RWPE2 (cell line): ENCODE measurements at places on chromosomes 7 and 10.

DNA sequence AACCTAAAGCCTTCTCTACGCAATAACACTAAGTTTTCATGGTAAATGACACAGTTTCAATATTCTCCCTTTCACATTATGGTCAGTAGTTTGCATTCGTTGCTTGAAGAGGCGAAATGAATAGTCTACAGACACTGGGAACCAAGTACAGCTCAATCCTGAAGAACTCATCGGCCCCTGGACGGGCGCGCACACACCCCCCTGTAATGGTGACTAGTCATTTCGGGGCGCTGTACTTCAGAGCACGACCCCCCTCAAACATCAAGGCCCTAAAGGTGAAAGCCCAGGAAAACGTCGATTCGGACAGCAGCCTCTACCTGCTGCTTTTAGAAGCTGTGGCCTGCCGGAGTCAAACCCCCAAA lies 1.0 kb downstream of the NT5C2 start:
- H3K36me3 ChIP-seq, result peaks cover 28% of the 10 kb centered on the region
- peak overlapping the region; percentile 72 for H3K27ac ChIP-seq
- peaks cover 17% of the 10 kb centered on the region for H3K4me1 ChIP-seq
- H3K27me3 ChIP-seq, result no peaks in the 10 kb centered on the region
- DNase-seq, result no peak
- peak overlapping the region; percentile 88 for H3K4me3 ChIP-seq

GRCh38 chr10:13859979-13860654 lies 273.4 kb downstream of the PRPF18 start:
- H3K36me3 ChIP-seq, result no peaks in the 10 kb centered on the region
- peaks cover 4% of the 10 kb centered on the region for H3K4me1 ChIP-seq
- no peak overlapping the region for H3K27ac ChIP-seq
- DNase-seq, result no peak

GRCh38 chr10:48500771-48501170 lies 104.1 kb downstream of the ARHGAP22 start:
- no peak overlapping the region for H3K4me3 ChIP-seq
- H3K4me1 ChIP-seq, result peaks cover 7% of the 10 kb centered on the region
- H3K27me3 ChIP-seq, result no peaks in the 10 kb centered on the region
- no peak for DNase-seq
- H3K36me3 ChIP-seq, result no peaks in the 10 kb centered on the region
- H3K27ac ChIP-seq, result no peak overlapping the region

- H3K4me1 ChIP-seq, result peaks cover 8% of the 10 kb centered on the region
- peak; percentile 8 for DNase-seq
- no peaks in the 10 kb centered on the region for H3K36me3 ChIP-seq
These were observed 12.7 kb downstream of the FAM241B start for GRCh38 chr10:69642747-69643146.

DNA sequence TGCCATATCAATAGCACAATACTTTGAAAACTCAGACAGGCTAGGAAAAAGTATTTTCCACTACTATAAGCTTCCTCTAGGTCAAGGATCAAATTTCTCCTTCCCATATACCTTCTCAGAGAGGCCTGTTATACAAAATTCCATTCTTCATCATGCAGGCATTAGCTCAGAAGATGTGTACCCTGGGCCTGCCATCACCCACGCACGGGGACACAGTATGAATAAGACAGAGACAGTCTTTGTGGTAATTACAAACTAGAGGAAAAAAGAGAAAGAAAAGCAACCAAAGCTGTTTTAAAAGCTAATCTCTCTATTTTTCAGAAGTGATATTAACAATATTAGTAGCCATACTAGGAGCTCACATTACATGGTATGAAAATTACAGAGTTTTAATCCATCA lies 236.8 kb upstream of the AOAH start:
- no peaks in the 10 kb centered on the region for H3K27me3 ChIP-seq
- no peaks in the 10 kb centered on the region for H3K36me3 ChIP-seq
- no peaks in the 10 kb centered on the region for H3K4me1 ChIP-seq

DNA sequence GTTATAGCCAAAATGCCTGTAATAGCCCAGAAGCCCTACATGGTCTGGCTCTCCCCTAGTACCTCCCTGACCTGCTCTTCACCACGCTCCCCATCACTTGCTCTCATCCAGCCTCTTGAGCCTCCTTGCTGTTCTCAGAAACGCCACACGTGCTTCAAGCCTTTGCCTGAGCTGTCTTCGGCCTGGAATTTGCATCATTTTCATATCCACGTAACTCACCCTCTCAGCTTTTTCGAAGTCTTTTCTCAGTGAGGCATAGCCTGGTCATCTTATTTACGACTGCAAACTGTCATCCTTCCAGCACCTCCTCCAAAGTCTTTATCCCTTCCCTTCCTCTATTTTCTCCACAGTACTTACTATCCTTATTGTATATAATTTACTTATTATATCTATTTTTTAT lies 151.0 kb upstream of the AHR start:
- DNase-seq, result no peak
- no peaks in the 10 kb centered on the region for H3K36me3 ChIP-seq
- H3K27ac ChIP-seq, result no peak overlapping the region
- H3K27me3 ChIP-seq, result no peaks in the 10 kb centered on the region

DNA sequence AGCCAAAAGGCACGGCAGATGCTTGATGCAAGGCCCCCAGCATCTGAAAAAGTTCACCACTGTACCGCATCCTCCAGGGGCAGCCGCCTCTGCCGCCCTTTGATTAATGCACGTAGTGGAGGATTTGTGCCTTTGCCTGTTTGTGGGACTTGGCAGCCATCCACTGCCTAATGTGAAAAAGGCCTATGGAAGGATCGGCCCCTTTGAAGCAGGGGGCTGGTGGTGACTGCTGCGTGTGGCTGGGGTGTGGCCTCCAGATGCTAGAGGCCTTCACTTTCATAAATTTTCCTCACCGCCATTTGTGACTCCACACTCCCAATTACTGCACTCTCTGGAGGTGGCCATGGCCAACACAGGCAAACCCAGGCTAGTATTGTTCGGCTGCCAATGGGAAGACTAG lies 226.0 kb downstream of the BMPER start:
- H3K4me3 ChIP-seq, result no peak overlapping the region
- no peaks in the 10 kb centered on the region for H3K36me3 ChIP-seq
- DNase-seq, result no peak

DNA sequence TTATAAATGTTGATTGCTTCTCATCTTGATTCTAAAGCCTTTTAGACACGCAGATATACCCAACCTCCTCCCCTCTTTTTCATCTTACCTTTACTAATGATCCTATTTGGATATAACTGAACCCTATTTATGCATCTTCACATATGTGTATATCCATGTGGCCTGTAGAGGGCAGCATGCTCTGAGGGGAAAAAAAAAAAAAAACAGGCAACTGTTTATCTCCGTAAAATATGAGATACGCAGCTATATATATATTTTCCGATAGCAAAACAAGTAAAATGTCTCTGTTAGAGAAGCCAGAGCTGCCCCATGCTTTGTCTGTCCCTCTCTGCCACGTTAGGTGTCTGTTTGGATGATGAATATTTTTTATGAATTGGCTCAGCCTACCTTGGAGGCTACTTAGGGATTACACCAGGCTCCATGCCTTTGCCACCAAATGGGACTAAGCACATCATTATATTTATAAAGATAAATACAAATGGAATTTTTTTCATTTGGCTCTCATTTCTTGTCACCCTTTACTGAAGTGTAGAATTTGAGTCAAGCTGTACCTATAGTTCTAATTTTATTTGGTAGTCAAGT lies 174.8 kb upstream of the FZD1 start:
- no peaks in the 10 kb centered on the region for H3K27me3 ChIP-seq
- no peak overlapping the region for H3K27ac ChIP-seq
- H3K4me3 ChIP-seq, result no peak overlapping the region
- no peak for DNase-seq
- H3K4me1 ChIP-seq, result no peaks in the 10 kb centered on the region

- H3K27me3 ChIP-seq, result no peaks in the 10 kb centered on the region
- no peak overlapping the region for H3K27ac ChIP-seq
- H3K36me3 ChIP-seq, result no peaks in the 10 kb centered on the region
- no peak overlapping the region for H3K4me3 ChIP-seq
- no peaks in the 10 kb centered on the region for H3K4me1 ChIP-seq
These were observed 201.7 kb downstream of the PHF14 start for GRCh38 chr7:11175371-11175770.

GRCh38 chr7:90624225-90624911 lies 28.2 kb downstream of the CDK14 start:
- no peaks in the 10 kb centered on the region for H3K27me3 ChIP-seq
- H3K4me3 ChIP-seq, result no peak overlapping the region
- no peak for DNase-seq

- no peaks in the 10 kb centered on the region for H3K36me3 ChIP-seq
- H3K27me3 ChIP-seq, result no peaks in the 10 kb centered on the region
- no peak overlapping the region for H3K4me3 ChIP-seq
- no peak overlapping the region for H3K27ac ChIP-seq
These were observed 36.0 kb upstream of the DLD start for GRCh38 chr7:107854989-107855388.

DNA sequence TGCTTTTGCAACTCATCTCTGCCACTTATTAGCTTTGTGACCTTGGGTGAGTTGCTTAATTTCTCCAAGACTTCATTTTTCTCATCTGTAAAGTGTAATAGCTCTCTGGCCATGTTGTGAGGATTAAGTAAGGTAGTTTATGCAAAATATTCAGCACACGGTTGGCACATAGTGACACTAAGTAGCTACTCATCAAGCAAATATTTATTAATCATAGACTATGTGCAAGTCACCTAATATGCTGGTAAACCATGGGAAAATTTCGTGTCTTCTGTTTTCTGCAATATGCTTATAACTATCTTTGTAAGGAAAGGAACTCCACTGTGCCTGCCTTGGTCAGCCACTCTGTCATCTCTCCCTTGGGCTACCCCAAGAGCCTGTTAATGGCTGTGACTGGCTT lies 50.3 kb upstream of the EGR2 start:
- H3K27ac ChIP-seq, result no peak overlapping the region
- no peaks in the 10 kb centered on the region for H3K4me1 ChIP-seq
- no peak for DNase-seq
- no peaks in the 10 kb centered on the region for H3K27me3 ChIP-seq
- no peak overlapping the region for H3K4me3 ChIP-seq

GRCh38 chr7:139914306-139915267 lies 85.5 kb downstream of the TBXAS1 start:
- no peaks in the 10 kb centered on the region for H3K27me3 ChIP-seq
- H3K27ac ChIP-seq, result no peak overlapping the region
- DNase-seq, result no peak
- peaks cover 30% of the 10 kb centered on the region for H3K4me1 ChIP-seq
- no peak overlapping the region for H3K4me3 ChIP-seq
- H3K36me3 ChIP-seq, result no peaks in the 10 kb centered on the region

DNA sequence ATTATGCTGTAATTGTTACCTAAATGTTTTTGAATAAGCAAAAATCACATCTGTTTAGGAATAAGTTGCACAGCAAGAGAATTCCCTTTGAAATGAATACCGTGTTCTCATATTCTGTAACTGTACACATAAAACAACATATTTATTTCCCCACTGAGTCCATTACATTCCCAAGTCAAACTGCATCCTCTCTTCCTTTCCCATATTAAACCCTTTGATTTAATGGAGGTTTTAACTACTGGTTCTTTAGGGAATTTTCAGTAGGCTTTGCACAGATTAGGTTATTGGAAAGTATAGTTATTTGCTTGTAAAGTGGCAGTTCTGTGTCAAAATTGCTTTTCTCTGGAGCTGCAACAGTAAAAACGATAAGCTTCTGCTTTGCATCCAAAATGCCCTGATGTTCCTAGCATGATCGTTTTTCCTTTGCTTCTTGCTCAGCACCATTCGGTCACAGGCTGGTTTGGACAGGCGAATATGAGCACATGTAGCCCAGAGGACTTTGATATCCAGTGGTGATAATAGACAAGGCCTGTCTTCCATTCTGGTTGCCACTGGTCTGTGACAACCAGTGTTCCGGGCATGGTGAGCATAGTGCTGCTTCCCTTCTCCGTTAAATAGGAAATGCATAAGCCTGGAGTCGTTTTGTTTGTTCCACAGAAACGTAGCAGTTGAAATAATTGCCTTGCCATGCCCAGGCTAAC lies 696.1 kb downstream of the AUTS2 start:
- no peaks in the 10 kb centered on the region for H3K27me3 ChIP-seq
- no peaks in the 10 kb centered on the region for H3K4me1 ChIP-seq
- no peak overlapping the region for H3K4me3 ChIP-seq
- no peak for DNase-seq
- no peak overlapping the region for H3K27ac ChIP-seq
- no peaks in the 10 kb centered on the region for H3K36me3 ChIP-seq

GRCh38 chr10:63627881-63628296 lies 106.7 kb downstream of the REEP3 start:
- peak overlapping the region; percentile 99 for H3K27ac ChIP-seq
- H3K36me3 ChIP-seq, result peaks cover 7% of the 10 kb centered on the region
- H3K4me1 ChIP-seq, result peaks cover 25% of the 10 kb centered on the region
- no peak overlapping the region for H3K4me3 ChIP-seq
- no peaks in the 10 kb centered on the region for H3K27me3 ChIP-seq

- no peak overlapping the region for H3K4me3 ChIP-seq
- H3K27ac ChIP-seq, result no peak overlapping the region
- no peaks in the 10 kb centered on the region for H3K36me3 ChIP-seq
These were observed 108.7 kb upstream of the PFKP start for GRCh38 chr10:2958659-2959058.

DNA sequence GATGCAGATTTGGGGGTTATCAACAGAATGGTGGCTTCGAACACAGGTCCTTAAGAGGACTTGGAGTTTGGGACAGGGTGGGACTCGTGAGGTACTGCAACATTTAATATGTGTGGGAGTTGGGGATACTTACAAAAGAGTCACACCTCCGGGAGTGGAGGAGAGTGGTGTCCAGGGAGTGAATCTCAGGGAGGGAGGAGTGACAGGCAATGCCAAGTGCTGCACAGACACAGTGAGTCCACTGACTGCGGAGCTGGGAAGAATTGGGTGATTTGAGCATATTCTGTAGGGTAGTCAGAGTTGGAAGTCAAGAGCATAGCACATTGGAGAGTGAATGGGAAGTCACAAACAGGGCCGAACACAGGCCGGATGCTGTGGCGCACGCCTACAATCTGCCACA lies 5.1 kb downstream of the UBE3C start:
- H3K27ac ChIP-seq, result no peak overlapping the region
- peaks cover 69% of the 10 kb centered on the region for H3K36me3 ChIP-seq
- H3K27me3 ChIP-seq, result no peaks in the 10 kb centered on the region
- no peak for DNase-seq
- H3K4me1 ChIP-seq, result peaks cover 6% of the 10 kb centered on the region
- no peak overlapping the region for H3K4me3 ChIP-seq

GRCh38 chr7:4699841-4700240 lies 17.7 kb downstream of the FOXK1 start:
- H3K27ac ChIP-seq, result no peak overlapping the region
- no peak overlapping the region for H3K4me3 ChIP-seq
- H3K36me3 ChIP-seq, result peaks cover 15% of the 10 kb centered on the region; the same call in 1 of the 2 replicates
- H3K27me3 ChIP-seq, result no peaks in the 10 kb centered on the region
- no peaks in the 10 kb centered on the region for H3K4me1 ChIP-seq
- DNase-seq, result no peak

- DNase-seq, result no peak
- H3K36me3 ChIP-seq, result no peaks in the 10 kb centered on the region
- no peaks in the 10 kb centered on the region for H3K27me3 ChIP-seq
These were observed 2.8 kb upstream of the ZNF777 start for GRCh38 chr7:149463500-149464161.

GRCh38 chr10:49185213-49185612 lies 3.0 kb downstream of the TMEM273 start:
- peaks cover 6% of the 10 kb centered on the region for H3K27me3 ChIP-seq
- no peak overlapping the region for H3K27ac ChIP-seq
- no peak for DNase-seq
- H3K4me3 ChIP-seq, result no peak overlapping the region
